ENCODE measurements at places on chromosomes 4 and X.

GRCh38 chr4:68765876-68766275 lies 49.9 kb upstream of the UGT2B10 start:
- no peak for DNase-seq

DNA sequence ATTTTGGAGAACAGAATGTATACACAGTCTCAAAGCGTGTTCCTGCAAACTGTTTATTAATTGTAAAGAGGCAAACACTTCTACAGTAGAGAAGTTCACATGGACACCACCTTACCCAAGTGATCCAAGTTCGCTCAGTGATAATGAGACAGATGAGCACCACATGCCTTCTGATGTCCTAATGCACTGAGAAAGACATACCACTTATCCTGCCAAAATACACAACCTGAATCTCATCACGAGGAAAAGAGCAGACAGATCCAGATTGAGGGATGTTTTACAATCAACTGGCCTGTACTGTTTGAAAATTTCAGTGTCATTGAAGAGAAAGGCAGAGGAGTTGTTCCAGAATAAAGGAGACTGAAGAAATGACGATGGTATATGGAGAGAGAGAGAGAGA lies 12.4 kb downstream of the PPEF1 start:
- no peak for DNase-seq

DNA sequence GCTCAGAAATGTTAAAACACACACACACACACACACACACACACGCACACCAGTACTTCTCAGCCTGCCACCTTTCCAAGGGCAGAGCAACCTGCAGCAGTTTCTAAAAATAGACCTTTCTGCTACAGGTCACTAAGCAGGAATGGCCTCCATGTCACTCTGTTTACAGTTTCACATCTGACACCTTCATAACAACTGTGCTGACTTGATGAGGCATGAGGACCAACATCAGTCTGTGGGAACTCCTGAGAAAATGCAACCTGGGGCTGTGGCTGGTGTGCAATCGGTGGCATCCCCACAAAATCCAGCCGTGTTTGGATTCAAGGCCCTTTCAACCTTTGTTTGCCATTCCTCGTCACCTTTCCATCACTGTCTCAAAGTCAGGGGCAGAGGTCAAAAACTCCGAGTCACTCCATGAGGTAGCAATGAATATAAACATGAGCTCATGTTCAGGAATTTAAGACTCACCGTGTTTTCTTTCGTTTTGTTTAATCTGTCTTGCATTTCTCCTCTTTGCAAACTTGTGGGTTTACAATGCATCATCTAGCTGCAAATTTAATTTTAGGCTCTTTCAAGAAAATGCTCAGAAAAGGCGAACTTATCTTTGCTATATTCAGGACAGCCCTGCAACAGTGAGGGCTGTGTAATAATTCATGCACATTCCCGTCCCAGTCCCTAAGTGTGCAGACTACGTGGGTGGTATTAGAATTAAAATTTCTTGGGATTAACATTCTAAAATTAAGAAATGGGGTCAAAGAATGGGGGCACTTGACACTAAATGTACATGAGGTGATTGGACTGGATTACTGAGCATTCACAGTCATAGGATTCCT lies 135.3 kb downstream of the SHROOM3 start:
- DNase-seq: peak; percentile 2

DNA sequence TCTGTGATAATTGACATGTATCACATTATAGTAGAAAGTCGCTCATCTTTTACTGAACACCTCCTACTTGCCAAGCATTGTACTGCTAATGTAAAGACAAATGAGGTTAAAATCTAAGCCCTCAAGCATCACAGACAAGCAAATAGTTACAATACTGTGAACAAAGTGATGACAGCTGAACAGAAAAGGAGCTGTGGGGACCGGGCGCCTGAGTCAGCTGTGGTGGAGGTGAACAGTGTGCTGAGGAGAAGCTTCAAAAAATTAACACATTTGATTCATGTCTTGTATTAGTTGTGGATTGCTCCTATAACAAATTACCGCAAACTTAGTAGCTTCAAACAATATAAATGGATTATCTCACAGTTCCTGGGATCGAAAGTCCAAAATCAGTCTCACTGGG lies 124.3 kb downstream of the MAPK10 start:
- DNase-seq: no peak

GRCh38 chr4:11263208-11263607 lies 165.5 kb downstream of the HS3ST1 start:
- DNase-seq: no peak

DNA sequence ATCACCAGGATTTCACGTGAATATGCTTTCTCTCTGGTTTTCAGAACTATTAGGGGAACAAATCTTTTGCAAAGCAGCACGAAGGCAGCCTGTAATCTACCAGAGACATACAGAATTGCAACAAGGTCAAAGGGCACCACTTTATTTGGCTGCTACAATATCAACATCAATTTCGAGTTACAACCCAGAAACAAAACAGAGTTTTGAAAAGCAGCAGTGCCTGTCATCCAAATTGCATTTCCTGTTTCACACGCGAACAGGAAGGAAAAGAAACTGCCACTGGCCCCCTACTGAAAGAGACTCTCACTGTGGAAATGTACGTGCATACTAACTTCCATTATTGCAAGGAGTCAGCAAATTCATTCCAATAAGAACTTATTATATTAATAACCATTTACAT lies 17.1 kb upstream of the C1QTNF7 start:
- no peak for DNase-seq

GRCh38 chr4:159238631-159239030 lies 135.8 kb downstream of the RAPGEF2 start:
- DNase-seq: no peak

GRCh38 chr4:7166237-7166636 lies 26.1 kb upstream of the SORCS2 start:
- no peak for DNase-seq

- no peak for DNase-seq
These were observed 236.1 kb downstream of the SPRY1 start for GRCh38 chr4:123632693-123633030.

GRCh38 chr4:37169956-37170355 lies 74.6 kb upstream of the NWD2 start:
- DNase-seq: no peak

GRCh38 chr4:40656201-40656863 lies 26.7 kb upstream of the RBM47 start:
- DNase-seq: peak; percentile 68

All from RPMI8226 (cell line).